Cardiac septum (tissue), 1 donor: ENCODE measurements at places on chromosomes 2 and 18. TPM values are rescaled to one million over a fixed set of nuclear protein-coding genes. Genes with fewer than 3 reads are reported as not detected.

The TUBA3E gene
- total RNA-seq = 1.2 TPM

The CD8B gene
- 0.62 TPM for total RNA-seq

The TXNDC2 gene
- not detected for total RNA-seq

The FTCDNL1 gene
- total RNA-seq = 2.3 TPM

The SLC9A2 gene
- total RNA-seq = 0.08 TPM

The SERPINB4 gene
- total RNA-seq = not detected

The TMEM18 gene
- 8.8 TPM for total RNA-seq

The ANO7 gene
- 3.4 TPM for total RNA-seq

The CACNB4 gene
- total RNA-seq = 0.67 TPM

The PLGLB1 gene
- total RNA-seq = 3.2 TPM

The C2orf15 gene
- not detected for total RNA-seq

The AOX1 gene
- 1.5 TPM for total RNA-seq

The UCN gene
- 2.1 TPM for total RNA-seq

The GALNT5 gene
- total RNA-seq = 0.35 TPM

The NEU2 gene
- not detected for total RNA-seq

The CELF4 gene
- total RNA-seq = 0.24 TPM

The MAB21L4 gene
- not detected for total RNA-seq

The ETAA1 gene
- 4.8 TPM for total RNA-seq

The MYOM1 gene
- 878 TPM for total RNA-seq

The GKN1 gene
- not detected for total RNA-seq

The ACP1 gene
- total RNA-seq = 64.6 TPM

The CCDC141 gene
- total RNA-seq = 162 TPM

The KCNIP3 gene
- total RNA-seq = 6.5 TPM

The UGT1A3 gene
- total RNA-seq = not detected

The ELOA2 gene
- not detected for total RNA-seq

The CCDC68 gene
- total RNA-seq = 4.1 TPM

The GPR35 gene
- total RNA-seq = 1.5 TPM
